Naive thymus-derived CD4-positive, alpha-beta T cell (primary cell): ENCODE measurements at places on chromosomes 4 and X.

GRCh38 chrX:81564851-81565250 lies 362.9 kb downstream of the SH3BGRL start:
- no peak for DNase-seq

GRCh38 chr4:187088070-187088799 lies 364.6 kb upstream of the FAT1 start:
- DNase-seq = no peak

DNA sequence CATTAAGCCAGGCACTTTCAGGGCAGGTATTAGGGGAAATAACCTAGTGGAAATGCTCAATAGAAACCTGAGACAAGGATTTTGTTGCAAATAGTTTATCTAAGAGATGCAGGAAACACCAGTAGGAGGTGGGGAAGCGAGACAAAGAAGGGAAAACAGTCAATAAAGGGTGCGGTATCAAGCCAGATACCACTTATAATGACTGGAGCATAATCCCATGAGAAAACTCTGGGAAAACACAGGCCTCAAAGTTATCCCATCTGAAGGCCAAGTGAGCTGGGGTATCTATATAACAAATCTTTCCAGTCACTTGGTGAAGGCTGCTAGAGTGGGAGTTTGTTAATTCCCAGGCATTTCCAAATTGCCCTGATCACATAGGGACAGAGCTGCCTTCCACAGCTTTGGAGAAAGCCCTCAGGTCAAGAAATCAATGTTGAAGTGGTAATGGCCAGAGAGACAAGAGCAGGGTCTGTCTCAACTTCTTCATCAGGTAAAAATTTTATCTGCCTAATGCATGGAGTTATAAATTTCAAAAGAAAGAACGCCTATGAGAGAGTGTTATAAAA lies 9.8 kb upstream of the HMGB2 start:
- DNase-seq = no peak

DNA sequence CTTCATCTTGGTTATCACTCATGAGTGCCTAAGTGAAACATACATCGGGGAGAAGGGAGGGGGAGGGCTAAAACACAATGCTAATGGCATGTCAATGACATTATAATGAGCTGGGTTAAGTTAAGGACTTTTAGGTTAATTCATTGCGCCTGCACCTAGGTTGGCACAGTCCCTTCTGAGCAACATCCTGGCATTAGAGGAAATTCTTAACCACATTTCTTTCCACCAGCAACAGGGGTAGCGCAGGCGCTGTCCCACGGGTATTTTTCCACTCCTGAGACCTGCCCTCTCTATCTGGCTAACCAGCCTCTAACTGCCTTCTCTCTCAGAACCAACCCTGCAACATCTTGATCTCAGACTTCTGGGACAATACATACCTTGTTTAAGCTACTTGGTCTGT lies 39.0 kb upstream of the PROM1 start:
- peak; percentile 45 for DNase-seq

DNA sequence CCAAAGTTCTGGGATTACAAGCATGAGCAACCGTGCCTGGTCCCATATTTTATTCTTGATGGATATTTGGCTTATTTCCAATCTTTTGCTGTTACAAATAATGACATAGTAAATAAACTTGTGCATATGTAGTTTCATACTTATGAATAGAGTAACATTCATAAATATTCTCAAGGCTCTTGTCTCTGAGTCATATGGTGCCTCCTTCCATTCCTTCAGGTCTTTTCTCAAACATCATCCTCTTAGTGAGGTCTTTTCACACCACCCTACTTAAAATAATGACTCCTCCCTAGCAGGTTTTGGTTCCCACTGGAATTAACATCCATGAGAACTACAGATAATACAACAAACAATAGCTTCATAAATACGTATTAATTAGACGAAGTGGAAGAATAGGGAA lies 416.6 kb downstream of the IQCM start:
- DNase-seq = no peak

GRCh38 chrX:40504801-40505605 lies 75.8 kb upstream of the ATP6AP2 start:
- DNase-seq = no peak

GRCh38 chr4:7430965-7431695 lies 3.6 kb downstream of the PSAPL1 start:
- DNase-seq = no peak

DNA sequence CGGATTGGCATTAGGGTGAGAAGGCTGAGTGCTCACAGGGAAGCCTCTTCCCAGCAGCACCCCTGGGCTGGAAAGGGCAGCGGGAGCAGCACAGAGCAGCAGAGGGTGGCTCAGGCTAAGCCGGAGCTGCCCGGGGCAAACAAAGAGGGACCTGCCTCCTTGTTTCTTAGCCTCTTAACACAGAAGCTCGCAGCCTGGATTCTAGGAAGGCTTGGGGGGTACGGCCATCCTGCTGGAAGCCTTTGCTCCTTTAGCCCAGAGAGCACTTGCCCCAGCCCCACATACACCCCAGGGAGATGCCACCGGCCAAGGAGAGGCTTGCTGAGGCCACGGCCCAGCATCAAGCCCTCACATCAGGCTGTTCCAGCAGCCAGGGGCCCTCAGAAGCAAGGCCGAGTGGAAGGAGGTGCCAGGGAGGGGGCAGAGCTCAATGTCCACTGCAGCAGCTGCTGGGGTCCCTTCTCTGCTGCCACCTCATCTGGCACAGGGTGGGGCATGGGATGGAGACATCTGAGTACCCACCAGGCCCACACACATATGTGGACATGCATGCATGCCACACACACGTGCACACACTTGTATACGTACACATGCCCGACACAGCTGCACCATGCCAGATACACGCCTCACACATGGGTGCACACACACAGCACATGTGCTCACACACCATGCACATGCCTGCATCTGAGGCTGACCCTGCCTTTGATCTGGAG lies 20.3 kb upstream of the SPON2 start:
- DNase-seq = no peak

GRCh38 chr4:66182636-66183035 lies 512.3 kb upstream of the EPHA5 start:
- no peak for DNase-seq

DNA sequence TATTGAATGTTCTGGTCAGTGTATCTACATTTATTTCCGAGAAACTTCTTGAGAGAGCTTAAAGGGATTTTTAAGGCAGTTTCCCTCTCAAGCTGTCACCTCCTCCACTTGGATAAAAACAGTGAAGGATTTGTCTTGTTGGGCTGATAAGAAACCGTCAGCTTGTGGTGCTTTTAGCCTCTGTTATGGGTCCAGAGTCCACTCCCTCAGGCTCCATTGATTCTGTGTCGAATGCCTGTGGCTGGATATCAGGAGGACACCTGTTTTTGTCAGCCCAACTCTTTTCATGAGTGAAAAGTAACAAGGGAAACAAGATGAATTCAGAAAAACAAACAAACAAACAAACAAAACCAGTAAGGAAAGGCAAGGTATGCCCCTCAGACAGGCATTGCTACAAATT lies 12.4 kb downstream of the CLCN4 start:
- no peak for DNase-seq

DNA sequence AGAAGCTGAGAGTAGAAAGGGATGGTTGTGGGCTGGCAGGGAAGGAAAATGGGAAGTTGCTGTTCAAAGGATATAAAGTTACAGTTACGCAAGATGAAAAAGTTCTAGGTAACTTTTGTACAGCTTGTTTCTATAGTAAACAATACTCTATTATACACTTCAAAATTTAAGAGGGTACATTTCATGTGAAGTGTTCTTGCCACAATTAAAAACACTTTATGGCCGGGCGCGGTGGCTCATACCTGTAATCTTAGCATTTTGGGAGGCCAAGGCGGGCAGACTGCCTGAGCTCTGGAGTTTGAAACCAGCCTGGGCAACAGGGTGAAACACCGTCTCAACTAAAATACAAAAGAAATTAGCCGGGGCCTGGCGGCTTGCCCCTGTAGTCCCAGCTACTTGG lies 623.6 kb downstream of the STIM2 start:
- no peak for DNase-seq

- DNase-seq = no peak
Measured at GRCh38 chr4:77599378-77599777, 6.2 kb upstream of the CXCL13 start.

DNA sequence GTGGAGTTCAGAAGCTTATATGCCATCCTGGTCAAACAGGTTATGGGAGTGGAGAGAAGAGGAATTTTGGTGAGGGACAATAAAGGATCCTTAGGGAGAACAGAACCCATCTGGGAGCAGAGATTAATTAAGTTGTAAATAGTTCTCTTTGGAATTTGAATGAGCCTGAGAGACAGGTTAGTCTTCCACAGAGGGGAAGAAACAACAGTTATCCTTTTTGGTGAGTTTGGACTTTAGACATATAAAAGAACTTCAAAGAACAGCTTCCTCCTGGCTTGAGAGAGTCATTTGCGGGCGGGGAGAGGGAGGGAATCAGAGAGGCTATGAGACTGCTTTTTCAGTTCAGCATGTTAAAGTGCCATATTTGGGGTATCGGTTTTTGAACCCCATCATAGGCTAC lies 793.3 kb upstream of the MAGEB2 start:
- DNase-seq = no peak

- DNase-seq = no peak
Measured at GRCh38 chr4:187258651-187259401, 535.2 kb upstream of the FAT1 start.

GRCh38 chr4:68175562-68176155 lies 46.0 kb upstream of the TMPRSS11F start:
- peak; percentile 20 for DNase-seq

DNA sequence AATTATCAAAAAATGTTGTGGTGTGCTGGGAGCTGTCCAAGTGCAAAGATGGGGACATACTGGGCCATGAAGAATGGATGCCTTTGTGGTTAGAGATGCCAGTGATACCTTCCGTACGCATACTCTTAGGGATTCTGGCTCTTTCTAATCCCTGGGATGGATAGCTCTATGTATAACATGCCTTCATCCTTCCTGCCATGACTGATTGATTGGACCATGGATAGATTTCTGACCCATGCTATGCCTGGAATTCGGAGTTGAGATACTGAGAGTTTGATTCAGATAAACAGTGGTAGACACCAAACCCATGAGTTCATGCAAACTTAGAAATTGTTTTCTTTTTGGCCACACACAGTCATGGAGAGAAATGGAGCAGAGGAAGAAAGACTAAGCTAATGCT lies 147.2 kb upstream of the WDFY3 start:
- DNase-seq = no peak

DNA sequence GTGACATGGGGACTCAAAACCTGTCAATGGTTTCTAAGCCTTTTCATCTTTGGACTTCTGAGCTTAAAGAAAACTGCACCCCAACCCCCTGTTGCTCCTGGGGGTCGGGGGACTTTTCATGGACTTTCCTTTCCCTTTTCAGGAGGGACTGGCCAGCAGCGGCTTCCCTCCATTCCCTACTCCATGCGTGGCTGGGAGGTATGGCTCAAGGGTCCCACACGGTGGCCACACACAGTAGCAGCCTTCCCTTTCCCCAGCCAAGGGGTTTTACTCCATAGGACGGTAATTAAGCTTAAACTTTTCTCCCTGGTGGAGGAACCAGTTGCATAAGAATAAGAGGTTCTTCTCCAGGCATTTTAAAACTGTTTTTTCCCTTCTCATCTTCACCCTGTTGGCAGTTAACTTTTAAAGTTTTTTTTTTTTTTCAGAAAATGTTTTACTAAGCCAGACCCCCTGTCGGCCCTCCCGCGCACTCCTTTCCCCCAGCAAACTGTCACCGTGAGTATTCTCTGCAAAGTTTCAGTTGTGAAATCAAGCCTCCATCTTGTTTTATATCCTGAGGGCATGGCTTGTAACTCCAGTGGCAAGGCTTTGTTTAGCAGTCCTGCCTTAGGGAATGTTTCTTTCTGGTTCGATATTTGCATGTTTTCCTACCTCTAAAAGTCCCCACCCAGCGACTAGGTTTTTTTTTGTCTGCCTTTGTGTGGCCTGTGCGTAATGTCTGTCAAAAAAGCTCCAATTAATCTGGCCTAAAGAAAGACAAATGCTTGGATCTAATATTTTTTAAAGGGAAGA lies 325.7 kb downstream of the TLL1 start:
- DNase-seq = no peak
